ENCODE measurements at places on chromosomes 5 and 9. TPM values are rescaled to one million over a fixed set of nuclear protein-coding genes. Genes with fewer than 3 reads are reported as not detected.

DNA sequence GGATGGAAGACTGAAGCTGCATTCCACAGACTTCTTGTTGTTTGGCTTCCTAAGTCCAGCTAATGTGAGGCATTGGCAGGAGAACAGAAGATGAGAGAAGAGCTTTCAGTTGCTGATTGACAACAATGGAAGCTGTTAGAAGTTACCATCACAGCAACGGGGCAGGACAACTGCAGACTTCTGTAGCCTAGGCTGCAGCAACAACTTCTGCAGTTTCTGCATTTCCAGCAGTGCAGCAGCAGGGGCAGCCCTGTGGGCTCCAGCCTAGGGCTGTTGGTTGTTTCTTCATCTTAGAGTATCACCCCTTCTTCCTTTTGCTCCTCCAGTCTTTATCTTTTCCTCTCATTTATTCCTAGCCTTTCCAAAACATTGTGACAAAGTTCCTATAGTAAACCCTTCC lies 528.8 kb upstream of the PTGER4 start:
- DNase-seq = no peak
- H3K36me3 ChIP-seq = no peaks in the 10 kb centered on the region
- no peak overlapping the region for H3K27ac ChIP-seq
- no peaks in the 10 kb centered on the region for H3K4me1 ChIP-seq

DNA sequence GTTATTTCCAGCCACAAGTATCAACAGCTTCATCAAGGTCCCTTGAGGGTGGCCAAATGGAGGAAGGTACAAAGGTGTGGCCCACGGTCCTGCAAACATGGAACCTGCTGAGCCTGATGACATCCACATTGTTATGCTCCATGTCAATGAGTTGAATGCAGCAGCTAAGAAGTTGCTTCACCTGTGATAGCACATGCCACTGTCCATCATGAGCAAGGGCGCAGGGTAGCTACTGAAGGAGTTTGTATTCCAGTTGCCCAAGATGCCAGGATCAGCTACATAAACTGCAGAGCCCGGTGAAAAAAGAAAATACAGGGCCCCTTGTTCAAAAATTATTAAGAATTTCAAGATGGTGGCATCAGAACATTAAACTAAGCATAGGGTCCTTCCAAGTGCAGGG lies 24.2 kb downstream of the LSM11 start:
- no peaks in the 10 kb centered on the region for H3K36me3 ChIP-seq
- H3K4me1 ChIP-seq = no peaks in the 10 kb centered on the region
- H3K4me3 ChIP-seq = no peak overlapping the region
- H3K27me3 ChIP-seq = no peaks in the 10 kb centered on the region

DNA sequence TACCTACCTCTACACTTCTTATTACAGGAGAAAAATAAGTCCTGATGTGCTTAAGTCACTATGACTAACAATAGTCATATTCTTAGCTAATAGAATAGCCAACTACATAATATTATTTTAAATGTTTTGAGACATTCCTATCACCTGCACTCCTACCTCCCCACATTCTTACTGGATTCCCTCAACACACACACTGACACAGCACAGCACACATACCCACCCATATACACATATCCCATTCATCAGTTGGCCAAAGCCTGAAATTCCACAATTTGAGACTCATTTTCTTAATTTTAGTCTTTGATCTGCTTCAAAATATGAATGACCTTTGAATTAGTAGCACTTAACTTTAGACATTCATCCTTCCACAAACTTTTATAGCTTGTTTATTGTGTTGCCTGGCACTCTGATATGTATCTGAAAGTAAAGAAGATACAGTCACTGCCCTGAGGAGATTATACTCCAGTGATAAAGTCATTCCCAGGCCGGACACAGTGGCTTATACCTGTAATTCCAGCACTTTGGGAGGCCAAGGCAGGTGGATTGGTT lies 168.3 kb upstream of the RASA1 start:
- DNase-seq = no peak
- H3K36me3 ChIP-seq = no peaks in the 10 kb centered on the region
- H3K4me3 ChIP-seq = no peak overlapping the region
- no peaks in the 10 kb centered on the region for H3K27me3 ChIP-seq
- no peaks in the 10 kb centered on the region for H3K4me1 ChIP-seq

DNA sequence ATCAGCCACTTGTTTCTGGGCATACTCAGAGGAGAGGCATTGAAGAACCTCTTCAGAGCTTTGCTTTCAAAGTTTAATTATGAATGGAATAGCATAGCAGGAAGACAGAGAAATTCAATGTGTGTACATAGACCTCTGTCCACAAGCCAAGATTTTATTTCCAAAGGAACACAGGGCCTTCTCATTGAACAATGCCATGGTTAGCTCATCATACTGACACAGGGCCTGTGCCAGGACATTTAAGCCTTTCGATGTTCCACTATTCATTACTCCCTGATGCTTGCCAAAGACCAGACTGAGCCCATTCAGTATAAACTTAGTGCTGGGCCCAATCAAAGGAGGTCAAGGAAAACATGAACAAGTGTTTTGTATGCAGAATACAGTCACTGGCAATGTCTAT lies 280.8 kb downstream of the FBXL17 start:
- no peaks in the 10 kb centered on the region for H3K36me3 ChIP-seq
- no peak for DNase-seq
- no peak overlapping the region for H3K27ac ChIP-seq
- no peaks in the 10 kb centered on the region for H3K27me3 ChIP-seq
- no peak overlapping the region for H3K4me3 ChIP-seq

- no peak for DNase-seq
- H3K27me3 ChIP-seq = no peaks in the 10 kb centered on the region
- no peaks in the 10 kb centered on the region for H3K4me1 ChIP-seq
- no peaks in the 10 kb centered on the region for H3K36me3 ChIP-seq
- H3K27ac ChIP-seq = no peak overlapping the region
- H3K4me3 ChIP-seq = no peak overlapping the region
Observed at GRCh38 chr9:68739621-68740174, 34.7 kb downstream of the PIP5K1B start.

DNA sequence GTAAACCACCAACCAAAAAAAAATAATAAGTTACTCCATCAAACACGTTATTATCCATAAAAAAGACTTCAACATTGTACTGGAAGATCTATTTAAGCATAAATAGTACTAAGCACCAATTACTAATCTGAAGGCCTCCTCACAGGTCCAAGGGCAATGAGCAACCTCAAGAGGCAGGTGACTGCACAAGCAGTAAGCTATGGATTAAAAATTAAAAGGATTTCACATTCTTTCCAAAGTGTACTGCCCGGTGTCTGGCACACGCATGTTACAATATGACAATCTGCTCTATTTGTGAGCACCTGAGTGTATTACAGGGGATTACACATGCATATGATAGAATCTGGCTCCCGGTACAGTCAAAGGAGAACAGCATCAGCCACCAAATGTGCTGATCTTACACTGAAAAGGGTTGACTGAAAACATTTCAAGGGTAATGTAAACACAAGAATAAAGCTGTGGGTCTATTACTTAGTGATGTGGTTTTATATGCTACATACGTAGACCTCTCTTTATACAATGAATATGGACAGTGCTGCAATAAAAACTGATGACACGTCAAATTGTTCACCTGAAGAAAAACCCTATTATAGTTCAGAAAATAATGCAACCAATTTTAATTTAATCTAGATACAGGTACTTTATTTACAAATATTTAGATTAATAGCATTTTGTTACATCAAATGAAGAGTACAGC lies 22.8 kb downstream of the RAB14 start:
- H3K36me3 ChIP-seq = peaks cover 89% of the 10 kb centered on the region
- H3K4me3 ChIP-seq = no peak overlapping the region
- H3K27ac ChIP-seq = no peak overlapping the region
- no peak for DNase-seq

SLC34A3 gene
- total RNA-seq = not detected

- peaks cover 9% of the 10 kb centered on the region for H3K4me1 ChIP-seq
- no peak overlapping the region for H3K4me3 ChIP-seq
- H3K36me3 ChIP-seq = no peaks in the 10 kb centered on the region
- H3K27me3 ChIP-seq = no peaks in the 10 kb centered on the region
Observed at GRCh38 chr9:88891040-88891439, 100.2 kb upstream of the S1PR3 start.

DNA sequence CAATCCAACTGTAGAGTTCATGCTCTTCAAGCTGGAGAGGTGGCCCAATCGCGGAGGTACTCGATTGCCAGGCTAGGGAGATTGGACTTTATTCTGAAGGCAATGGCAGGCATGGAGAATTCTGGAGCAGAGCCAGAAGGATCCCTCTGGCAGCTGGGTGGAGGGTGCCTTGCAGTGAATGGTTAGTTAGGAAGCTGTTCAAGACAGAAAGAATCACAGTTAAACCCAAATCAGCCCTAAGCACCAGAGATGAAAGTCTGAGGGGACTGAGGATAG lies 182.4 kb downstream of the RGS3 start:
- H3K4me3 ChIP-seq = no peak overlapping the region
- no peak overlapping the region for H3K27ac ChIP-seq
- no peak for DNase-seq
- H3K4me1 ChIP-seq = no peaks in the 10 kb centered on the region

GPR151 gene
- total RNA-seq = under 0.01 TPM

GRCh38 chr5:125274211-125274610 lies 527.8 kb upstream of the ZNF608 start:
- no peak overlapping the region for H3K4me3 ChIP-seq
- DNase-seq = no peak
- no peaks in the 10 kb centered on the region for H3K36me3 ChIP-seq
- H3K27me3 ChIP-seq = no peaks in the 10 kb centered on the region

- no peak overlapping the region for H3K27ac ChIP-seq
- no peaks in the 10 kb centered on the region for H3K27me3 ChIP-seq
- H3K36me3 ChIP-seq = no peaks in the 10 kb centered on the region
- no peak for DNase-seq
Observed at GRCh38 chr5:118882666-118883065, 105.7 kb downstream of the DTWD2 start.

- H3K4me3 ChIP-seq = no peak overlapping the region
- no peak overlapping the region for H3K27ac ChIP-seq
- H3K27me3 ChIP-seq = no peaks in the 10 kb centered on the region
- no peak for DNase-seq
Observed at GRCh38 chr9:4235871-4236804, 63.7 kb downstream of the GLIS3 start.

GRCh38 chr9:134655101-134655500 lies 13.5 kb downstream of the COL5A1 start:
- H3K4me3 ChIP-seq = no peak overlapping the region
- no peak overlapping the region for H3K27ac ChIP-seq
- H3K36me3 ChIP-seq = no peaks in the 10 kb centered on the region
- H3K4me1 ChIP-seq = peaks cover 3% of the 10 kb centered on the region
- no peaks in the 10 kb centered on the region for H3K27me3 ChIP-seq

RASA1 gene
- 21.8 TPM for total RNA-seq

GRCh38 chr9:112618385-112619009 lies 99.4 kb downstream of the INIP start:
- no peak for DNase-seq
- H3K4me3 ChIP-seq = no peak overlapping the region
- peaks cover 10% of the 10 kb centered on the region for H3K36me3 ChIP-seq
- no peaks in the 10 kb centered on the region for H3K4me1 ChIP-seq
- no peak overlapping the region for H3K27ac ChIP-seq

DNA sequence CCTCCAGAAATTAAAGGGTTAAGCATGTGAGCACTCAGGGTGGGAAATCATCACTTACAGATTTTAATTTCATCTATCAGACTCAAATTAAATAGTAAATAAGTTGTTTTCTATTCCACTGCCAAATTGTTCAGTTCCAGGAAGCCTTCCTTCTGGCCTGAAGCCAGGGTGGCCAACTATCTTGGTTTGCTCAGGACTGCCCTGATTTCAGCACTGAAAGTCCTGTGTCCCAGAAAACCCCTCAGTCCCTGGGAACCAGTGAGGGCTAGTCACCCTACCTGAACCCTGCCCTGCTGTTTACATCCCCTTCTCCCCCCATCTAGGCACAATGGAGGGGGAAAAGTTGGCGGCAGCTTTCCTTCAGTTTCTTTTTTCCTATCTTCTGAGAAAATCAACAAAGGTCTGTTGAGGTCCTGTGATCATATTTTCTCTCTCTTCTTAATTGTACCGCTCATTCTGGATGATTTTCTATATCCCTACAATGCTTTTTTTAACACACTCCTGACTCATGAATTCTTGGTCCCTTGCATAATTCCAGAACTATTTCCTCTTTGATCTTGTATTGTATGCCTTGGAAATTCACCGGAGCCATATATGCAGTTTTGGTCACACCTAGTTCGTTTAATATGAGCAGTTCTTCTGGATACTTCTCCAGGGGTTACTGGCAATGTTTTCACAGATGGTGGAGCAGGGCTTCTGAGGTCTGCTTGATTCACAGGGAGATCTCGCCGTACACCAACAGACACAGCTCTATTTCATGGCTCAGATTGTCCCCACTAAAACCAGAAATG lies 103.8 kb downstream of the MAP1B start:
- H3K4me3 ChIP-seq = no peak overlapping the region
- no peak for DNase-seq
- H3K27ac ChIP-seq = no peak overlapping the region
- no peaks in the 10 kb centered on the region for H3K4me1 ChIP-seq
- no peaks in the 10 kb centered on the region for H3K36me3 ChIP-seq

GRCh38 chr9:71966601-71967000 lies 55.2 kb downstream of the C9orf85 start:
- H3K27me3 ChIP-seq = no peaks in the 10 kb centered on the region
- H3K4me3 ChIP-seq = no peak overlapping the region
- DNase-seq = no peak
- H3K4me1 ChIP-seq = no peaks in the 10 kb centered on the region

MLANA gene
- not detected for total RNA-seq

SH3RF2 gene
- total RNA-seq = 0.76 TPM

TCF7 gene
- 265 TPM for total RNA-seq

DNA sequence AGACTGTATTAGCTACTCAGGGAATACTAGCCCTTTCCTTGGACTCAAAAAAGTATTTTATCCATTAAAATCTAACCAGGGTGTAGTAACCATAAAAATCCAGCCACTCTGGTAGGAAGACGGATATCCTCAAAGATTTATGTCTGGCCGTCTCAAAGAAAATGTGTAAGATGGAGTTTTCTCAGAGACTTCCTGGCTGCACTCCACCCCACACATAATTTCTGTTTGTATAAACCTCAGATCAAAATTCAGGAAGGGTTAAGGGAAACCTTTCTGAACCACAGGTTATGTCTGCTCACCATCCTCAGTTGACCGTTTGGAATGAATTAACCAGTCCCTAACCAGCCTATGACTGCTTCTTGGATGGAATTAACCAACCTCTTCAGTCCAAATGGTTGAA lies 13.8 kb upstream of the SMIM23 start:
- DNase-seq = no peak
- H3K27me3 ChIP-seq = no peaks in the 10 kb centered on the region
- no peak overlapping the region for H3K4me3 ChIP-seq
- H3K4me1 ChIP-seq = no peaks in the 10 kb centered on the region
- H3K36me3 ChIP-seq = no peaks in the 10 kb centered on the region

DNA sequence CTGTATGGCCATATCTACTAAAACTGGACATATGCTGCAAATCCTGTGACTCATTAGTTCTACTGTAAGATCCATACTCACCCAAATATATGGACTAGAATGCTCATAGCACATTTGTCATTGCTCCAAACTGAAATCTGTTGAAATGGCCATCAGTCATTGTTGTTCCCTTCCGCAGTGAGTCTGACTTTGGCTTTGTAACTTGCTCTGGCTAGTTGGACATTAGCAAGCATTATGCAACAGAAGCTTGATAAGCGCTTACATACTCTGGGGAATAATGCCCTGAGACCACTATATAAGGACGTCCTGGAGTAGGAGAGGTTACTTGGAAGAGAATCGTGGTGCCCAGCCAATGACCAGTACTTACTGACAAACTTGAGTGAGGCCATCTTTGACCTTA lies 9.0 kb downstream of the KIAA1958 start:
- no peak overlapping the region for H3K4me3 ChIP-seq
- DNase-seq = no peak
- no peaks in the 10 kb centered on the region for H3K4me1 ChIP-seq
- no peaks in the 10 kb centered on the region for H3K27me3 ChIP-seq
- H3K36me3 ChIP-seq = no peaks in the 10 kb centered on the region
